ENCODE measurements at places on chromosomes 12 and 14.

GRCh38 chr14:104698688-104699425 lies 9.4 kb downstream of the INF2 start:
- DNase-seq = no peak

DNA sequence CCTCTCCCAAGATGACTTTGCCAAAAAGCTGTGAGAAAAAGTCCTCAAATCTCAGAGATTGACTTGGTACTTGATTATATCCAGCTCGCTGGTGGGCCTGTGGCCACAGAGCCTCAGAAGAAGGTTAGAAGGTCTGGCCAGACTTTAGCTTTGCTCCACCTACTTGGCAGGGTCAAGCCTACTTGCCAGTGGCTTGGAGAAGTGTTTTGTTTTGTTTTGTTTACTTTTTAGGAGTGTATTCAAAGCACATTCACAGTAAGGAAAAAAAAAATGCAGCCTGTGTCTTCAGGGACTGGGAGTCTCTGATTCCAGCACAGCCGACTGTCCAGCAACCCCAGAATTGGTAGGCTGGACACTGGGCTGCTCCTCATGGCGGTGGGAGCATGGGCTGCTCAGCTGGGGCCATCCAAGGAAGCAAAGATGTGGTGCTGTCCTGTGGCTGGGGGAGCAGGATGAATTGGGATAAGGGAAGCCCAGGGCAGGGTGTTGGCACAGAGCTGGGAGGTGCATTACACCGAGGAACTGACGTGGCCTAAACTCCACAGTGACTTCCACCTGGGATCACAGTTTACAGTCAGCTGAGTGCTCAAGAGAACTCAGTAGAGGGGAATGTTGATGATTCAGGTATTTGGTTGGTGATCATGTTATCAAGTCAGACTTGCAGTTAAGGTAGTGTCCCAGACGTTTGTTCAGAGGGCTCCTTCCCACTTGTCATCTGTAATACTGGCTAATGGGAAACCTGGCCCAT lies 73.5 kb downstream of the PPP2R5C start:
- DNase-seq = no peak

DNA sequence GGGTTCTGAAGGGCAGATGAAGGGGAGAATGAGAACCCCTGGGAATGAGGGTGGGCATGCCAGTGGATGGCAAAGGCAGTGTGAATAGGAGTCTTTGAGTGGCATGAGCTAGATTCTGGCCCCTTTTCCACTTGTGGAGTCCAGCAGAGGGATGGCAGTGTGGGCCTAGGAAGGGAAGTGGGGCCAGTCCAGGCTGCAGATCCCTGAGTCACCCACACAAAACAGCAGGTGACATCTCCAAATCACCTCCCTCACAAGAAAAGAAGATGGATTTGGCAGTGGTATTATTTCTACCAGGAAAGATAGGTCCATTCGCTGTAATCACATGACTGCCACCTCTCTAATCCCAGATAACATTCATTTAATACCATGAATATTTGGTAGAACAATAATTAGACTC lies 151.3 kb downstream of the TTC7B start:
- DNase-seq = no peak

- DNase-seq = no peak
Measured at GRCh38 chr12:20194171-20194570, 174.2 kb upstream of the PDE3A start.

DNA sequence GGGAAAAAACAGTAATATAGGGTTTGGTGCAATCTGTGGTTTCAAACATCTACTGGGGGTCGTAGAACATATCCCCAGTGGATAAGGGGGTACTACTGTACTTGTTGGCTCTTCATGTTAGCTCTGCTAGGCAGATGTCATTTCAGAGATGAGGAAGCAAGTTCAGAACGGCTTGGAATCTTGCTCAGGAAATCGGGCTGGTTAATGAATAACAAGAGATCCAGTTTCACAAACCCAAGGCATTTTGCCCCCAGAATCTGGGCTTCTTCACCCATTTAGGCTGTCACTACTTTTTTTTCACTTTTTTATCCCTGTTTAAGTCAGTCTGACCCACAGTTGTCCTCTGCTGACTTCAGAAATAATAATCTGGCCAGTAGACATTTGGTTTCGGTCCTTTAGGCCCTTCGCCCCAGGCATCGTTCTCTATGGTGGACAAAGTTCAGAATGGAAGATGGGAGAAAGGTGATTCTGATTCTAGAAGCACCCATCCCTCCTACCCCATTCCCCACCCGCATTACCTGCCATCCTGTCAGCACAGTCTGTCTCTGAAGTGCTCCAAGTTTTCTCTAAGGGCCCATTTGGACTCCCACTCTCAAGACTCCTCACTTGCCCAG lies 4.5 kb downstream of the SUOX start:
- DNase-seq = no peak

DNA sequence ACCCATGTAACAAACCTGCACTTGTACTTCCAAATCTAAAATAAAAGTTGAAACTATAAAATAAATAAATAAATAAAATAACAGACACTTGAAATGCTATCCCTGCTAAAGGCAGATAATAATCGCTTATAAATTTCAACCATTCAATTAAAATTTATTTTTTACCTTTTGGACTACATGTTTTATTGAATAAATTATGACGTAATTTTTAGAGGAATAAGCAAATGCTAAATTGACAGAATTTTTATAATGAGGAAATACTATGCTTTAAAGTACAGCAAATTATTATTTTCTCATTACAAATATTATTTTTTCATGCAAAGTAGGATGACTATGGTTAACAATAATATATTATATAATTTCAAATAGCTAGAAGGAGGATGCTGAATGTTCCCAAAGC lies 658.6 kb upstream of the LMO3 start:
- no peak for DNase-seq

- no peak for DNase-seq
Measured at GRCh38 chr14:30925254-30925653, 50.9 kb downstream of the COCH start.

GRCh38 chr12:124568431-124569374 lies 1.3 kb upstream of the NCOR2 start:
- DNase-seq = peak; percentile 89

GRCh38 chr14:49056021-49056420 lies 530.2 kb downstream of the RPS29 start:
- DNase-seq = no peak

DNA sequence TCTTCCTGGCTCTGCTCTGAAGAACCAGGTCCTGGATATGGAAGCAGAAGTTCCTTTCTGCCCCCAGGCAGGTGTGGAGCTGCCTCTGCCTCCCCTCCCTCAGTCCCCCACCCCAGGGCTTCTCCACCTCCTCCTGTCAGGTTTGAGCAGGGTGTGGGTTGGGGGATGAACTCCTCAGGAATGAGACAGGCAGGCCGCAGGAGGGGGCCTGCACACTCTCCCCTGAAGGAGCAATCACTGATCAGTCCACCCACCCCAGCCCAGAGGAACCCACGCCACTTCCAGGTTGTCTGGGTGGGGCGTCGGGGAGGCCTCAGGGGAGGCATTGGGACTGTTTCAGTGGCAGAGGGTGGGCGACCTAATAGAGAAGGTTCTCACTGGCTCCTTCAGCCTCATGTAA lies 26.6 kb downstream of the FAIM2 start:
- no peak for DNase-seq

DNA sequence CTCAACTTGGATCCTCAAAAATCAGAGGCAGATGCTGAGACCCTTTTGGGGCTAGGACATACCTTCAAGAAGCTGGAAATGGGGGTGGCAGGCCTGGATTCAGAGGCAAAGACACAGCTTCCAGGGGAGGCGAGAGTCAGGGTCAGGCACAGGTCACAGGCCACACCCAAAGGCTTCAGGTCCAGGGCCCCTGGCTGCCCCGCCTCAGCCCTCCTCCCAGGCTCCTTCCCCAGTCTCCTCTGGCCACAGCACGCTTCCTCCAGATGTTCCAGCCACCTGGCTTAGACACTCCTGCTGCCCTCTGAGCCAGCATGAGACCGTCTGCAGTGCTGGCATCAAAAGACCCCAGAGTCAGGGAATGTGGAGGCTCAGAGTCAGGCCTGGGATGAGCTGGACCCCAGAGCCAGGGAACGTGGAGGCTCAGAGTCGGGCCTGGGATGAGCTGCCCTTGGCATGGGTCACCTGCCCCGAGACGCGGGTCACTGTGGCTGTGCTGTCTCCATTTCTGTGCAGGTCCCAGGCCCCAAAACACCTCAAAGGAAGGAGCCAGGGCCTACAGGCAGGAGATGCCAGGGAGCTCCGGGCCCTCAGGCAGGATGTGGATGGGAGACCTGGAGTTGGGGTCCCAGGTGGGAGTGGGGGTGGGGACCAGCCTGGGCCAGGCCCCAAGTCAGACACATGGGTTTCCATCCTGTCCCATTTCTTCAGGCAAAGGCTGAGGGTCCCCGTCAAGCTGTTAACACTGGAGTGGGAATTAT lies 58.9 kb downstream of the DIO3 start:
- DNase-seq = no peak

DNA sequence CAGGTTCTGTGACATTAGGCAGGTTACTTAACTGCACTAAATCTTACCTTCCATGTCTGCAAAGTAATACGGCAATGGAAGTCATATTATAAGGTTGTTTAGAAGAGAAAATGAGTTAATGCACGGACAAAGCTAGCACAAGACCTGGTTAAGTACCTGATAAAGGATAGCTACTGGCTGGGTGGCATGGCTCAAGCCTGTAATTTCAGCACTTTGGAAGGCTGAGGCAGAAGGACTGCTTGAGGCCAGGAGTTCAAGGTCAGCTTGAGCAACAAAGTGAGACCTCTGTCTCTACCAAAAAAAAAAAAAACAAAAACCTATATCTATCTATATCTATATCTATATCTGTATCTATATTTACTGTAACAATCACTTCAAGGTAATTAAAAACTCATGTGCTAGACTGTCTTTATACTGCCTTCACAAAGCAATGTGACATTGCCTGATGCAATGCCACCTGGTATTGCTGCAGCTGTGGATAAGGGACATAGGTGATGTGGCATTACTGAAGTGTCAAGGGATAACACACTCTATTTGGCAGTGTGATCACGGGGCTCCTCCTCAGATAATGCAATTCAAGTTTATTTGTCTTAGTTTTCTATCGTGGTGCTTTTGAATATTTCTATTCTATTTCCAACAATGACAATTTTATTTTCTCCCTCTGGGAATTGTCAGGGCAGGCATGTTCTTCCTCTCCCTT lies 107.1 kb downstream of the PAX9 start:
- DNase-seq = no peak

DNA sequence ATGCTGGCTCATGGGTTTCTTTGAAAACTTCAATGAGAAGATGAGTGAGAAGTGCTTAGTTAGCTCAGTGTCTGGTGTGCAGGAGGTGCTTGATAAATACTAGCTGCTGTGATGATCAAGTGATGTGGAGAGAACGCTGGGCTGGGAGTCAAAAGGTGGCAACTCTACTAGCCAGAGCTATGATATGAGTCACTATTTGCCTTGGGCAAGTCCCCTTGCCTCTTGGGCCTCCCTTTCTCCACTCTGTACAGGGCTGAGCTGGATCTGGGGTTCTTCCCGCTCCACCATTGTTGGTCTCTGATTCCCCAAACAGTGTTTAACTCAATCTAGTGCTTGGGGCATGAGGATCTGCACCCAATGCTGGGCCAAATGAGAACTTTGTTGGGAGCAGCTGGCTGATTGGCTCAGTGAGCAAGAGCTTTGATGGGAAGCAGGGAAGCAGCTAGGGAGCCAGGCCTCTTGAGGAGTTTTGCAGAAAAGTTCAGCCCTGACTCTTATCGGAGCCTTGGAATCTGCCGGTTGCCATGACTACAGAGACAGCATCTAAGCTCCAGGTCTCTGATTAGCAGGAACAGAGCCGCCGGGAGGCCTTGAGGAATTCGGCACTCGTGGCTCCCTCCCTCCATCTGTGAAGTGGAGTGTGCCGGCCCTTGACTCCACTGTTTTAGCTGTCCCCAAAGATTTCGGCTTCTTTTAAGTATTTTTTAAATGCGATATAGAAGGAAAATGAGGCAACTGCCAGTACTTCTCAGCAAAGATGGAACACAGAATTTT lies 82.1 kb upstream of the HSPB8 start:
- DNase-seq = peak; percentile 70

GRCh38 chr12:118946256-118946655 lies 35.1 kb upstream of the SRRM4 start:
- no peak for DNase-seq

- DNase-seq = no peak
Measured at GRCh38 chr12:53971686-53972085, 1.2 kb upstream of the HOXC11 start.

DNA sequence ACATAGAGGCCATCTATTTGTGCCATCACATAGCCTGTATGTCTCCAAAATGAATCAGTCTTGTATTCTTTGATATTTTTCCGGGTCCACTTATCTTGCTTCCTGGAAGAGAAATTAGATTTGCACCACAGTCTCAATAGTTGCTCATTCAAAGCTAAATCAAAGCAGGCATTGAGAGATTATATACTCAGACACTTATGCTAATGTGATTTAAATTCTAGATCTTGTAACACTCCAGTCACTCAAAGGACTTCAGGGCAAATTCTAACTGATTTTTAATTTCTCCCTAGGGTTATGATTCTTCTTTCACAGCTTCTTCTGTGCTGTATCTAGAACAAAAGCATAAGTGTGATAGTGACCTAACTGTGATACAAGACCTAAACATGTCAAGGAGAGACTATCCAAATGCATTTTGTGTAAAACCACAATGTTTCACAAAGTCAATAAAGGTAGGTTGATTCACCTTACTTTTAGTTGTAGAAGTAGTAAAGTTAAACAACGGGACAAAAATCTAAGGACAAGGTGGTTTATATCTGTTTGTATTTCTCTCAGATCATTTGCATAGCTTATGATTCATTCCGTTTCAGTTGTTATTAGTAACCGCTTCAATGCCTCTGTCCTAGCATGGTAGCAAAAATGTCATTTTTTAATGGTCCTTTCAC lies 26.8 kb downstream of the PLBD1 start:
- no peak for DNase-seq

DNA sequence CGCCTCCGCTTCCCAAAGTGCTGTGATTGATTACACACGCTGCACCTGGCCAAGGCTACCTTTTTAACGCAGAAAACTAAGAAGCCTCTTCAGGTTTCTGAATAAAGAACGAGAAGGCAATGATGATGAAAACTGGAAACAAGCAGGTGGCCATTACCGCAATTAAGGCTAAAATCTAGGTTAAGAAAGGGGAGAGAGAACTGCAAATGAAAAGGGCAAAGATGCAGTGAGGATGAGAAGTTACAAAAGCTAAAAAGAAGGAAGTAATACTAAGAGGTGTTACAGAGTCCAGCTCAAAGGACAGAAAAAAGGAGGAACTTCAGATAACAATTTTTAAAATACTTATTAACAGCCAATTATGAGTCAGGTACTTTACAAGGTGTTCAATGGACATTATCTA lies 79.7 kb downstream of the DUSP16 start:
- no peak for DNase-seq

DNA sequence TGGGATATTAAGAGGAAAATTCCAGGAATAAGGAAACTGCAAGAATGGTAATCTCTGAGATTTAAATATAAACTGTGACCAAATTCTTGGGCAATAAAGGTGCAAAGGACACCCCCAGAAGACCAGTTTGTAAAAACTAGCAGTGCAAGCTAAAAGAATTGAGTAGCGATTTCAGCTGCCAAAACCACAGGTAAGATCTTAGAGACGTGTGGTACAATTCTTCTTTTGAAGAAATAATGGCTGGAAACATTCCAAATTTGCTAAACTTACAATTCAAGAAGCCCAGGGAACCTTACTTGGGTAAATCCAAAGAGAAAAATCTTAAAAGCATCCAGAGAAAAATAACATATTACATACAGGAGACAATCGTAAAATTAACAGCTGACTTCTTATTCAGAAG lies 12.0 kb downstream of the CATSPERB start:
- no peak for DNase-seq
